Stromal cell of bone marrow (primary cell): ENCODE measurements at places on chromosomes 1 and 21.

GRCh38 chr1:58497499-58497898, 49.0 kb downstream of the OMA1 start:
- DNase-seq, result no peak

DNA sequence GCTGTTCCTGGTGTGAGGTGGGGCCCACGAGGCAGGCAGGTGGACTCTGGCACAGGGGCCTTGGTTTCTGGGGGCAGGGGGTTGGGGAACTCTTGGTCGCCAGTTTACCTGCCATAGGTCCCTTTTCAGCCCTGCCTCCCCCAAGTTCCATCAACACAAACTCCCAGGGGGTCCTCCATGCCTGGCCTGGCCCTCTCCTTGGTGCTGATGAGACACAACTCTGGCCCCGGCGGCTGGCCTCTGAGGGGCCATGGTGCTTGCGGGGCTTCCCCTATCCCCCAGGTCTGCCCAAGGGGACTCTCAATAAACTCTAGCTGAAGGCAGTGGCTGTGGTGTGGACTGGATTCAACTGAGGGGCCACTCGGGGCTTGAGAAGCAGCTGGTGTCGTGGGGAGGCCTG, 16.0 kb downstream of the HTR6 start:
- DNase-seq, result no peak

DNA sequence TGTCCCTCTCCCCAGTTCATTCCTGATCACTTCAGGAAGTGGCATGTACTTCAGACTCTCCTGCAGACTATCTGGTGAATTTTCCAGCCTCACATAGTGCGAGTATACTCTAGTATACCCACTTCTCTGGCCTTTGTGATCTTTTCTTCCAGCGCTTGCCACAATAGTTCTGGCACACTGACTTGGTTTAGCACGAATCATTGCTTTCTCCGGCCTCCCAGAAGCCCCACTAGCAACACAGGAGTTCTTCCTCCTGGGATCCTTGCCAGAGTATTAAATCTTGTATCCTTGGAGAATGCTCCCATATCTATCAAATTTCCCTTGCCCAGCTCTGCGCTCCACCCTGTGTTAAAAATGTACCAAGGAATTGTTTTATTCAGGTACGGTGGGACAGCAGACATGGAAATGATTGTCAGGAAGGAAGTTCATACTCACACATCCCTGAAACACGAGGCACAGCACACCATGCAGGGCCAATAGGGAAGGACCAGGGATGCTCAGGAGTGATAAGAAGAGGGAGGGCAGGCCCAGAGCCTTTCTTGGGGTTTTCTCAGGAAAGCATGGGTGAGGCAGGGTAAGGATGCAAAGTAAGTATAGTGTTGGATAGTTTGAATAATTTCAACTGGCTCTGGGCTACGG, 136.7 kb downstream of the ADSS2 start:
- DNase-seq, result no peak

- no peak for DNase-seq
Measured at GRCh38 chr1:87512431-87512830, 183.8 kb downstream of the LMO4 start.

DNA sequence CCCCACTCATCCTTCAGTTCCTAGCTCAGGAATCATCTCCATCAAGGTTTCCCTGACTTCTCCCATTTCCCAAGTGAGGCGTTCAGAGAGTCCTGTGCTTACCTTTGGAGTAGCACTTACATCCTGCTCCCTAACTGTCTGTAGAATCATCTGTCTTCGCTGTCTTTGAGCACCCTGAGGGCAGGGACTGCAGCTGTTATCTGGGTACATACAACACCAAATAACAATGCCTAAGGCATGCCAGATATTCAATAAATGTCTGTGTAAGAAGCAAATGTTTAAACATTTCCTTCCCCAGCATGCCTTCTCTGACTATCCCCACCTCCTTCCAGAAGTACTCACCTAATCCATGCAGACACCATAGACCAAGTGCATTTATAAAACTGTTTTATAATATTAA, 65.4 kb downstream of the JAK1 start:
- no peak for DNase-seq

- DNase-seq, result no peak
Measured at GRCh38 chr1:162970021-162970420, 99.1 kb upstream of the RGS4 start.

DNA sequence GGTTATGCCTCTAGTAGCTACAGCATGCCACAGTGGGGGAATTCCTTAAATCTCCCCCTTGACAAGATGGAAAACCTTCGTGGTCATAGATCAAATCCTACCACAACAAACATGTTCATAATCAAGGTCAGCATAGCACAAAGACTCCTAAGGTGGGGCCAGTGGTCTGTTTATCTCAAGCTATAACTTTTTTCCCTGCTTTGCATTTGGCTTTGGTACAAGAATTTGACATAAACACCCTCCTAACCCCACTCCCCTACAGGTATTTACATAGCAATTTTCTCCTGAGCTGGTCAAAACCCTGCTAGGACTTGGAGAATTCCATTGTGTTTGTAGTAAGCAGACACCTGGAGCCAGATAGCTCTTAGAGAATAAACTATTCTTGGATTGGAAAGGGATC, 58.5 kb downstream of the HIVEP3 start:
- no peak for DNase-seq
